ENCODE measurements at places on chromosomes 1 and 21.

DNA sequence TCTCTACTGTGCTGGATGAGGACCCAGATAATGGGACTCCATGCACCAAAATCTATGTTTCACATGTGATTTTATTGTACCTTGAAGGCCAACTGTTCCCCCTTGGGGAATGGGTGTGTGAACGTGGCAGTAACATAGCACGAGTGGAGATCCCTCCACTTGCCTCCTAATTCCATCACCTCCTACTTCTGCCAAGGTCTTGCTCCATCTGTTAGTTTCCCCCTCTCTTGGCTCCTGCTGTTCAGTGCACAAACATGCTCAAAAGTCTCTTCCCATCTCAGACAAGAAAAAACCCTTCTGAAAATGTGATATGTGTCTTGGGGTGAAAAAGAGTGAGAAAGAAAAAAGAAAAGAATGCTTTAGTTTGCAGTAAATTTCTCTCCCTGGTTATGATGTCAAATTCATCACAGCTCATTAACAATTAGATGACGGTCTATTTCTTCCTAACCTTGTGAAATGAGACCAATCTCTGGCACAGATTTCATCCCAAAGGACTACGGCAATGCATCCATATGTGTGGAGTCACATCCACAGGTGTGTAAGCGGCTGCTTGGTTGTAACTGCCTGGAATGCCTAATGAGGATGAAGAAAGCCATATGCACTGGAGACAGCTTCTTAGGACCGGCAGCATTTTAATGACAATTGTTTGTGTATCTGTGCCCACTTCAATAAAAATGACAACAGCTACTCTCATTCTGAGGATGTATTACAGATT, 79.3 kb upstream of the DIRAS3 start:
- DNase-seq = no peak

GRCh38 chr21:36695671-36696389, 3.1 kb upstream of the SIM2 start:
- no peak for DNase-seq

DNA sequence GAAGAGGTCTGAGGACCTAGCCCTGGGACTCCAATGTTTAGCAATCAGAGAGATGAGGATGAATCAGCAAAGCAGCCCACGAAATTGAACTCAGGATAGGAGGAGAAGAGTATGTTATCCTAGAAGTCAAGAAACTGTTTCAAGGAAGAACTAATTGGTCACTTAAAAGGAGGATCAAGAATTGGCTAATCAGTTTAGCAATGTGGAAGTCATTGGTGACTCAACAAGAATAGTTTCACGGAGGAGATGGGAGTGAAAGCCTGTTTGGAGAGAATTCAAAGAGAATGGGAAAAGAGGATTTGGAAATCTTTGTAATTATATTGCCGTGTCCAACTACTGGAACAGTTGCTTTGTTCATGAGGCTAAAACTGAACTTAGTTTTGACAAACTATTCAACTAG, 7.4 kb downstream of the HMCN1 start:
- DNase-seq = no peak

DNA sequence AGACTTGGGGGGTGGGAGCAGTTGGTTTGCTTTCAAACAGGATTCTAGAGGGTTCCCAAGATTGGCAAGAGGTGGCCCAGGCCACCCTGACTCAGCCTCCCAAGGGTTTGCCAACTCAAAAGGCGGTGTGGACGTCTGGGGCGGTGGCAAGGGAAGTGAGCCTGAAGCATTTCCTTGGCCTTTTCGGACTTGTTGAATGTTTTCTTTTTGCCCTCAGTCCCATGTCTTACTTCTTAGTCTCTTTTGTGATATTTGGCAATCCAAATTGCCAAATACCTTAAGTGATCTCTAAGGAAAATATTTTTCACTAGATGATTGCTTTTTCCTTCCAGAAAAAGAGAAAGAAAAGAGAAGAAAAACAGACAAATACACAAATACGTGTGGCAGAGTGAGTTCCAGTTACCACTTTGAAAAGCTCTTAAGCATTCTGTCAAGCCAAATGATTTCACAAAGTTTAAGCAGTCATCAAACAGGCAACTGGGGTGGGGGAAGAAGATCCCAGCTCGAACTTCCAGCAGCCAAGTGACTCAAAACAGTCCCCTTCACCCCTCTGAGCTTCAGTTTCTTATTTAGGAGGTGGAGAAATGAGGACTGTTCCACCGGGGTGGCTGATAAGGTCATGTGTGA, 374.6 kb upstream of the USP24 start:
- no peak for DNase-seq

DNA sequence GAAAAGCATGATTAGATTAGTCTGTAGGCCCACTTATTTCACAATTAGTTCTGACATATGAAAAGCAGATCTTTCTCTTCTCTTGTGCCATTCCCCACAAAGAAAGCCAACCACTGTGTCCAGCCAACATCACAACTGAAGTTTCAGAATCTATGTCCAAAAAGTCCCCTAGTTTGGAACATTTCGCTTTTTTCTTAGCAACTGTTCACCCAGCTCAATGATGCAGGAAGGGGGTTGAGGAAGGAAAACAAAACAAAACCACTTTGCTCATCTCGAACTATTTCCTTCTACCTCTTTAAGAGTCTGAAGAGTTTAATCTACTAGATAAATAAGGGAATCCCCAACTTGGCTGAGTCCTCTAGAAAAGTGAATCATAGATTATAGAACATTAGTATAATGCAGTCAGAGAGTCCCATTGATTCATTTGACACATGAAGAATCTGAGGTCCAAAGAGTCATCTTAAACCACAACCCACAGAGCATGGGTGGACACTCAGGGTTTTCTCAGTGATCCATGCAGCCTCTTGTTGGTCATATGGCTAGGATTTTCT, 159.3 kb upstream of the SGIP1 start:
- peak; percentile 68 for DNase-seq

- no peak for DNase-seq
Observed at GRCh38 chr1:7109901-7110300, 324.6 kb downstream of the CAMTA1 start.

GRCh38 chr1:153614189-153614900, 1.4 kb upstream of the S100A16 start:
- DNase-seq = no peak

DNA sequence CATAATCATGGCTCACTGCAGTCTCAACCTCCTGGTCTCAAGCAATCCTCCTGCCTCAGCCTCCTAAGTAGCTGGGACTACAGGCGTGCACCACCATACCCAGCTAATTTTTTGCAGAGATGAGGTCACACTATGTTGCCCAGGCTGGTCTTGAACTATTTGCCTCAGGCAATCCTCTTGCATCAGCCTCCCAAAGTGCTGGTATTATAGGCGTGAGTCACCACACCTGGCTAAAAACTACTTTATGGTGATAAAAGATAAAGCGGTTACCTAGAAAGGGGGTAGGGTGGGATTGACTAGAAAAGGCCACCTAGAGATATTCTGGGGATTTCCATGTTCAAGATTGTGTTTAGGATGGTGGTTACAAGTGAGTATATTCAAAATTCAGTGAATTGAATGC, 5.0 kb downstream of the TSTD1 start:
- DNase-seq = peak; percentile 55

DNA sequence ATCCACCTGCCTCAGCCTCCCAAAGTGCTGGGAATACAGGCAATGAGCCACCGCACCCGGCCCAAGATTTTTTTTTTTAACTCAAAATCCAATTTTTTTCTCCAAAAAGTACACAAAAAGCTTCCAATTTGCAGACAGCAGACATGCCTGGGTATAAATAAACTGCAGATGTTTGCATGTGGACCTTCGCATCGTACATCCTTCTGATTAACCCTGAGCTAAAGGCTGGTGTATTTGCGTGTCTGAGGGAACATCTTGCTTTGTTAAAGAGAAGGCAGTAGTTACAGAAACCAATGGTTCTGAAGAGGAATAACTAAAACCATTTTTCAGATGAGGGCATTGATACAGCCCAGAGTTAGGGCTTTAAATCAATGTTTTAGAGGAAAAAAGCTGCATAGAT, 12.7 kb downstream of the BCAR3 start:
- no peak for DNase-seq

DNA sequence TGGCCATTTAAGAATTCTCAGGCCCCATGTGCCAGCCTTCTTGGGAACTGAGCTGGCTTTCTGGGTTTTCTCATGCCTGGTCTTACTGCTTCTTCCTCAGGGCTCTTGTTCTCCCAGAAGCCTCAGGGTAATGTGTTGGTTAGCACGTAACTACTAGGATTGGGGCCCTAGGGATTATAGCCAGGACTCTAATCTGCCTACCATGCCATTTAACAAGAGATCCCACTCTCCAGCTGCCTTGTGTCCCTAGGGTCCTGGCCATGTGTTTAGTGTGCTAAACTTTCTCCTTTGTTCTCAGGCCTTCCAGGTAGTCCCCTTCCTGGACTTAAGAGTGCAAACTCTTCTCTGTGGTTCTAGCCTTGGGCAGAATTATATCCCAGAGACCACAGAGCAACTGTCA, 2.2 kb upstream of the SH3BGRL3 start:
- no peak for DNase-seq

- no peak for DNase-seq
Observed at GRCh38 chr1:23283667-23284602, 60.1 kb downstream of the HNRNPR start.

DNA sequence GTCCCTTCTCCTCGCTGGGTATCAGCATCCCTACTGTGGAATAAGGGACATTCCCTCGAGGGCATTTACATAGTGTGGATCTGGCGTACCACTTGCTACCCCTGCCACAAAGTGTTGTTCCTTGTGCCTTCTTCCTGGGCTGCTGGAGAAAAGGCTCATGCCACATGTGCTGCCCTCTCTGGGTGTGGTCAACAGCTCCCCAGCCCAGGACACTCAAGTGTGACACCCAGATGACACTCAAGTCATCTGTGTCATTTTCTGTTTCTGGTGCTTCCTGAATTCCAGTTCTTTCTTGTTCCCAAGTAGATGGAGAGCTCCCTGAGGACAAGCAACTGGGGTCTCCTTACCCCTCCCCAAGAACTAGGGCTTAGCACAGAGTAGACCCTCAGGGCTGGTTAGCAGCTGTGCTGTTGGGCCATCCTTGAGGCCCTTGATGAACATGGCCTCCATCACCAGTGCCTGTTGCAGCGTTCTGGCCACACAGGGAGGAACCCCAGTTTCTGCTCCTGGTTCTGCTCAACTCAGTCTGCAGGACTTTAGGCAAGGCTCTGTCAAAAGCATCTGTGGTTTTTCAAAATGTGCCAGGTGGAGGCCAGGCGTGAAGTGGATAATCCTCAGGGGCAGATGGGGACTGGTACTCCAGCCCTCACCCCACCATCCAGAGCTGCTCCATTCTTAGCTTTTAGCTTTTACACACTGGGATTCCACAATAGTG, 49.0 kb upstream of the CLIC4 start:
- DNase-seq = no peak

GRCh38 chr1:2318314-2319278, 72.8 kb downstream of the MORN1 start:
- DNase-seq = no peak

DNA sequence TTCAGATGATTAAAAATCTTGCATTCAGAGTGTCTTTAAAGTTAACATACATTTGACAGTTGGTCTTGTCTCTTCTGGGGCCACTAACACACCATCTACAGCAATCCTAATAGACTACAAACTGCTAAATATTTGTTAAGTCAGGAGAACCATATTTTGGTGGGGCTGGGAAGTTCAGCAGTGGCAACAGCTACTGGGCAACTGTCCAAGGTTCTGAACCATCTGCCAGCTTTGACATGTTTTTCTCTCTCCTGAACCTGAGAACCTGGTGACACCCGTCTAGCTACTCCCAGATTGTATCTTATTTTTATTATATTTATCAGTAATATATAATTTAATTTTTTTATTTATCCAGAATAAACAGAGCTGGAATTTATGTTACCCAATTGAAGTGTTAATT, 199.0 kb upstream of the DPYD start:
- no peak for DNase-seq

- no peak for DNase-seq
Observed at GRCh38 chr1:211068976-211069375, 65.0 kb downstream of the KCNH1 start.

- DNase-seq = no peak
Observed at GRCh38 chr1:223738465-223739365, 26.4 kb downstream of the CAPN2 start.

Data from CD4-positive, alpha-beta T cell treated with Interleukin-2 at 100 ng/mL for 4 hours (primary cell).